Activated T-cell treated with anti-CD3 and anti-CD28 coated beads, Interleukin-2, amount 50 U/mL, for 1 hour (primary cell): ENCODE measurements at places on chromosomes 1 and 21.

DNA sequence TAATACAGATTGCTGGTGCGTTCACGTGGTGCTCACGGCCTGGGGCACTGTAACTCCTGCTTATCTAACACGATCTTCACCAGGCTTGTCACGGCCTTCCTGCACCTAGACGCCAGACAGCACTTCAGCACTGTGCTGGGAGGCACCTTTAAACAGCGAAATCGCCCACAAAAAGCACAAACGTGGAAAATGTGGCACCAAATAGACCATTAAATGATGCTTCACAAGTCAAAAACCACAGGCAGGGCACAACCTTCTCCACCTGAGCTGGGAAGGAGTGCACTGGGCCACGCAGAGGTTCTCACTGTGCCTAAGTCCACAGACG, 20.0 kb downstream of the IBA57 start:
- DNase-seq: peak; percentile 48

GRCh38 chr1:230308039-230308438, 118.1 kb downstream of the PGBD5 start:
- no peak for DNase-seq

GRCh38 chr21:14699433-14700407, 153.6 kb upstream of the SAMSN1 start:
- no peak for DNase-seq

DNA sequence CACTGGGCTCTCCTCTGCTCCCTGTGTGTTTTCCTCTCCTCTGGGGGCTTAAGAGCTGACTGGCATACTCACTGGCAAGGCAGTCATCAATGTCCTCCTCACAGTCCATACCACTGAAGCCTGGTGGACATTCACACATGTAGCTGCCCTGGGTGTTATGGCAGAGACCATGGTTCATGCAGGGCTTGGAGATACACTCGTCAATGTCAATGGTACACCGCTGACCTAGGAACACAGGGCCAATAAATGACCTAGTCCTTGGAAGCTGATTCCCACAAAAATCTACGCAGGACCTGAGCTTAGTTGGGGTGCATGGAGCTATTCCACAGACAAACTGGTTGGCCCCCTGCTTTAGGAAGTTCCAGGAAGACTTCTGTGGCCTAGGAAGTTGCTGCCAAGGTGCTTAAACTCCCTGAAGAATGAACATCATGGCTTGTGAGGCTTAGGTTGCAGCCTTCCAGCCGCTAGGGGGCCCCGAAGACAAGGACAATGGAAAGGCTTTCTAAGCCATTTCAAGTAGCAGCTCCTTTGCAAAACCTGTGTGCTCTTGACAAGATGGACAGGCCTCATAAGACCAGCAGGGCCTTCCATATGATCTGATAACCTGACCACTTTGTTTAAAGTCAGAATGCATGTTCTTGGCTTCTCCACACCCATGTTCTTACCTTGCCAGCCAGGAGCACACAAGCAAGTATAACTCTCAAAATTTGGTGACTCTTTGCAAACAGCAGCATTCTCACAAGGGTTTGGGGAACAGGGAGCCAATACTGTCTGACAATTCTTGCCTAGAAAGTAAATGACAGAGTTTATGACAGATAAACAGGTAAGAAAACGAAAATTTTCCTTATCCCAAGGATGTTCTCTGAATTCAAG, 52.3 kb upstream of the ADAM30 start:
- peak; percentile 66 for DNase-seq

GRCh38 chr1:8122160-8122476, 96.0 kb upstream of the ERRFI1 start:
- DNase-seq: no peak

GRCh38 chr1:206496131-206496793, 11.1 kb upstream of the RASSF5 start:
- DNase-seq: no peak

DNA sequence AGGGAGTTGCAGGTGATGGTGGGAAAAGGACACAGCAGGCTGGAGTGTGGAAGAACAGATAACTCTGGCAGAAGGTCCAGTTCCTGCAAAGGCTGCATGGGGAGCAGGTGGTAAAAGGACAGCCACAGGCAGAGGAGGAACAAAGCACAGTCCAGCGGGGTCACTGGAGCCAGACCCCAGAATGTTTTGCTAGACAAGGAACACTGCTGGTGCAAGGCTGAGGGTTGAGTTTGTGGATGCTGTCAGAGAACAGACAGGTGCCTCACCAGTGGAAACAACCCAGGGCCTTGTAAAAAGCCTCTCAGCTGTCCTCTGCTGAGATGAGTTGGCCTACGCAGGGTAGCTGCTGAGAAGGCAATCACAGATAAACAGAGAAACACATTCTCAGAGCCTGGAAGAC, 101.7 kb downstream of the SSBP3 start:
- no peak for DNase-seq

- peak; percentile 45 for DNase-seq
Measured at GRCh38 chr1:207863893-207864535, 46.9 kb downstream of the CD34 start.

- DNase-seq: no peak
Measured at GRCh38 chr21:34946916-34947534, 102.1 kb downstream of the RUNX1 start.

- no peak for DNase-seq
Measured at GRCh38 chr1:172914501-172915144, 136.1 kb downstream of the TNFSF18 start.

DNA sequence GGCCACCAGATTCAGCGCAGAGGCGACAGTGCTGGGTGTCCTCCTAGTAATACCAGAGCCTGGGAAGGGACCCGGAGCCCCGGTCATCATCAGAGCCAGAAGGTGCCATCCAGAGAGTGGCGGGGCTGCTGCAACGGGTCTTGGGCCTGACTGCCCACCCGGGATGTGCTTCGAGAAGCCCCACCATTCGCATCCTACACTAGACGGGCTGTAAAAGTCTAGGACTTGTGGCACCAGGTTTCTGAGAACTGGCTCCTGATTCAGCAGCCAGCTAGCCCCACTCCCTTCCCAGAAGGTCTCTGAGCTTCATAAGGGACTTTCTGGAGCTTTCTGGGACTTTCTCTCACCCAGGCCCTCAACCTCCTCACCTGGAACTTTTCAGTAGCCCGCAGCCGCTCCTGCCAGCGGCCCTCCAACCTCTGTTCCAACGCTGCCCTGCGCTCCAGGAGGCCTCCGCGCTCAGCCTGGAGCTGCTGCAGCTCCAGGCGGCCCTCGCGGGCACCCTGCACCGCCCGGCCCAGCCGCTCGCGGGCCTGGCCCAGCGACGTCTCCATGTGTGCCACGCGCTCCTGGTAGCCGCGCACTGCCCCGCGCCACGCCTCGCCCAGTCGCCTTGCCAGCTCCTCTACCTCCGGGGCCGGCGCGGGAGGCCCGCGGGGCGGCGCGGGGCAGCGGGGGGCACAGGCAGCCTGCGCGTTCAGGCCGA, 940 bp downstream of the NES start:
- no peak for DNase-seq
